ENCODE measurements at places on chromosomes 11 and 22. TPM values are rescaled to one million over a fixed set of nuclear protein-coding genes. Genes with fewer than 3 reads are reported as not detected.

MS4A3 gene
- 0.24 TPM for polyA plus RNA-seq

GGTLC3 gene
- 0.34 TPM for polyA plus RNA-seq

DNA sequence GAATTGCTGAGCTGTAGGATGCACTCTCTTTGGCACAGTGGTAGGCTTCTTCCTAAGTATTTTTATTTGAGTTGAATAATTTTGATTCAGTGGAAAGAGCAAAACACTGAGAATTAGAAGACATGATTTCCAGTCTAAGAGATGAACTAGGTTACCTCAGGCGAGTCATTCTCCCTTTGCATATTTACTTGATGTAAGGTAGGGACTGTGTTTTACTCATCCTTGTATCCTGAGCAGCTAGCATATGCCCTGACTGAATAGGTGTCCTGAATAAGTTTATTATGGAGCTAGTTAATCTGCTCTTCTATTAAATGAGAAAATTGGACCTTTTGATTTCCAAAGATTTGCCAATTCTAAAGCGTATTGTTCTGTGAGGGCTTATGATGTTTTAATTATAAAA, 50.7 kb downstream of the STIM1 start:
- no peak overlapping the region for H3K27ac ChIP-seq
- H3K36me3 ChIP-seq: no peaks in the 10 kb centered on the region
- no peaks in the 10 kb centered on the region for H3K27me3 ChIP-seq
- no peaks in the 10 kb centered on the region for H3K4me1 ChIP-seq
- H3K4me3 ChIP-seq: no peak overlapping the region

DNA sequence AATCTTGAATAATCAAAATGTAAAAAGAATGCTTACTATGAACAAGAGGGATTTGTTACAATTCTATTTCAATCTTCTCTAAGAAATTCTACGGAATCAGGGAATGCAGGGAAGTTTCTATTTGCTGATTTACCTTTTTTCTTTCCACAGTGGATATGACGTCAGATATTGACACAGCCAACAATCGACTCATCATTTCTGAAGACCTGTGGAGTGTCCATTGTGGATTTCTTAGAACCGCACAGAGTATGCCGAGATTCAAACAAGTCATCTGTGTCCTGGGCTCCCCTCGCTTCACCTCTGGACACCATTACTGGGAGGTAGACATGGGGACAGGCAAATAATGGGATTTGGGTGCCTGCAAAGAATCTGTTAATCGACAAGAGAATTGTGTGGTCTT, 4.1 kb upstream of the RFPL1 start:
- H3K4me3 ChIP-seq: no peak overlapping the region
- H3K36me3 ChIP-seq: no peaks in the 10 kb centered on the region
- no peak overlapping the region for H3K27ac ChIP-seq
- DNase-seq: no peak
- H3K4me1 ChIP-seq: peaks cover 6% of the 10 kb centered on the region

DNA sequence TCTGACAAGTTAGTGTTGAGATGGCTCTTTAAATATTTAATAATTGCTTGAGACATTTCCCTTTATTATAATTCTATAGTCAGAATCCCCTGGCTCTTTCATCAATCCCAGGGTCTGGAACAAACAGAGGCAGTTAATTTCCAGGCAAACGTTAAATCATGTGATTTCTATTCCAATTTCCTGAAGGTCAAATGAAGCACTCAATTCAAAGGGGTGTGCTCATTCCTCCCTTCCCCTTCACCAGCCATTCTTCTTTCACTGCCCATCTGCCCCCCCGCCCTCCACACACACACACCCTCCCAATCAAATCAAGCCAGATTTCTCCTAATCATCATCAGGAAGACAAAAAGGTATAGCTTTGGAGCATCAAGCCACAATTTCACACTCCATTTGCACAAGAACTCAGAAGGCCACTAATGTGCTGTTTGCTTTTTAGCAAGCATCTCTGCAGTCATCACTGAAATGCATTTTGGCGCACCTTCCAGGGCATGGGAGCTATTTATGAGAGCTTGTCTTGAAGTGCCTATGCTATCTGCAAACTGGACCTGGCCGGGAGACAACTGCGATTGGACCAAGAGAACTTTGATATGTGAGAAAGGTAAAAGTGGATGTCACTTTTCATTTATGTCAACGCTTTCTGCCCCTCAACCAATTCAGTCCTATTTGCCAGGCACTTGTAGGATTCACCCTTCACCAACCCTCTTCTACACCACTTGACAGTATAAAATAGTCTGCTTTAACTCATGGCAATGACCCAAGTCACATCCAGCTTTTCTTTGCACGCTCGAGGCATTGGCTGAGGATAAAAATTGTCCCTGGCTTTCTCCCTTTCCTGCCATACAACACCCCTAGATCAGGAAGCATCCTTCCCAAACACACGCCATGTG, 315.1 kb upstream of the API5 start:
- H3K4me1 ChIP-seq: no peaks in the 10 kb centered on the region
- H3K4me3 ChIP-seq: no peak overlapping the region
- no peaks in the 10 kb centered on the region for H3K36me3 ChIP-seq
- H3K27ac ChIP-seq: no peak overlapping the region
- H3K27me3 ChIP-seq: no peaks in the 10 kb centered on the region

- DNase-seq: no peak
- H3K4me3 ChIP-seq: no peak overlapping the region
- no peaks in the 10 kb centered on the region for H3K4me1 ChIP-seq
These were observed 9.5 kb downstream of the USP28 start for GRCh38 chr11:113865873-113866272.
